Pancreas (tissue), 10 donors: ENCODE measurements at places on chromosomes 2 and 18. TPM values are rescaled to one million over a fixed set of nuclear protein-coding genes. Genes with fewer than 3 reads are reported as not detected.
A peak's percentile ranks its signal among the peaks of the same experiment; 100 is the strongest.

HOXD4 gene
- 1.8 TPM for polyA plus RNA-seq

GRCh38 chr2:241808721-241809382 lies at the start of gene NEU4:
NEU4 (plus strand) TSS chr2:241809193; CDS start chr2:241814485, 5,292 bp downstream.
- H3K4me3 ChIP-seq, result no peak within 1 kb of the TSS
- DNase-seq, result no peak
- peaks cover 4% of the 10 kb centered on the region for H3K4me1 ChIP-seq
- no peaks in the 10 kb centered on the region for H3K27me3 ChIP-seq

- H3K4me1 ChIP-seq, result no peaks in the 10 kb centered on the region
- no peaks in the 10 kb centered on the region for H3K36me3 ChIP-seq
- H3K4me3 ChIP-seq, result no peak within 1 kb of the TSS
- no peak for DNase-seq
- H3K27ac ChIP-seq, result no peak within 1 kb of the TSS
Observed at GRCh38 chr2:27148801-27149439, at the start of gene TCF23. TCF23 (plus strand) TSS chr2:27149004; CDS start chr2:27149134, 130 bp downstream.

DNA sequence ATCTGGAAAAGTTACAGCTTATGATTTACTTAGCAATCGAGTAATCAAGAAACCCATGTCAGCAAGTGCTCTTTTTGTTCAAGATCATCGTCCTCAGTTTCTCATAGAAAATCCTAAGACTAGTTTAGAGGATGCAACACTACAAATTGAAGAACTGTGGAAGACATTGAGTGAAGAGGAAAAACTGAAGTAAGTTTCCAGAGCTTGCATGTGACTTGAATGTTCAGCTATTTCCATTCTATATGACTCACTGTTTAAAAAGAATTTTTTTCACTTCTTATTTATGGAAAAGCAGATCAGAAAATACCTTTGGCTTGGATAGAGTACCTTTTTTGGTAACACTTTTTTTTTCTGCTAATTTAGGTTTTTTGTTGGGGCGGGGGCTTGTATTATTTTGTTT lies 70.7 kb downstream of the PMS1 start:
- H3K27me3 ChIP-seq, result no peaks in the 10 kb centered on the region
- no peak for DNase-seq
- no peak overlapping the region for H3K4me3 ChIP-seq

DNA sequence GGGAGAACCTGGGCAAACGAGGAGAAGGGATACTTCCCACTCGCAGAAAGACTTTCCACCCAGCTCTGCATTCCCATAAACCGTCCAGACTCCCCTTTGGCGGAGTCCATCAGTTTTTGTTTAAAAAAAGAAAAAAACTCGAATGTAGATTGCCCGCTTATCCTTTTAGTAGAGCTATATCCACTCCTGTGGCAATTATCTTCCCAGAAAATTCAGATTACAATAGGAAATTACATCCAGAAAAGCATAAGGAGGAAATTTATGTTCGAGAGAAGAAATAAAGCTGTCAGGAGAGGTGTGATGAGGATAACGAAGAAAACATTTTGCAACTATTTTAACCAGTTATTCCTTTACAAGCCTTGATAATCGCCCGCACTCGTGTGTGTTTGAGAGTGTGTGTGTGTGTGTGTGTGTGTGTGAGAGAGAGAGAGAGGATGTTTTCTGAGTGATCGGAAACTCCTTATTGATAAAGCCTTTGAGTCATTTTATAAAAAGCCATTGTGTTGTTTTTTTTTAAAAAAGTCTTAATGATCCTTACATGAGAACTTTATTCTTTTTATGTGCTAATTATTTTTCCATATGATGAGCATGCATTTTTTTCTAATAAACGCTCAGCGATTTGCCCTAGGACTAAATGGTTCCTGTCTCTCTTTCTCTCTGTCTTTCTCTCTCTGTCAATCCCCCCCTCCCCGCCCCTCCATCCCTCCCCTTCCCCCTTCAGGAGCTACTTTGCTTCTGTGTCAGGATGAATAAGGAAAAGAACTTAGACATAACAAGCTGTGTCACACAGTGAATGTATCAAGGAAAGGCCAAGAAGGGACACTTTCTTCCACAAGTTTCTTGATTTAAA lies 1.1 kb upstream of the PPP3R1 start:
- no peak for DNase-seq
- peaks cover 23% of the 10 kb centered on the region for H3K4me1 ChIP-seq
- H3K27me3 ChIP-seq, result no peaks in the 10 kb centered on the region
- H3K27ac ChIP-seq, result peak overlapping the region; percentile 96
- no peaks in the 10 kb centered on the region for H3K36me3 ChIP-seq

DNA sequence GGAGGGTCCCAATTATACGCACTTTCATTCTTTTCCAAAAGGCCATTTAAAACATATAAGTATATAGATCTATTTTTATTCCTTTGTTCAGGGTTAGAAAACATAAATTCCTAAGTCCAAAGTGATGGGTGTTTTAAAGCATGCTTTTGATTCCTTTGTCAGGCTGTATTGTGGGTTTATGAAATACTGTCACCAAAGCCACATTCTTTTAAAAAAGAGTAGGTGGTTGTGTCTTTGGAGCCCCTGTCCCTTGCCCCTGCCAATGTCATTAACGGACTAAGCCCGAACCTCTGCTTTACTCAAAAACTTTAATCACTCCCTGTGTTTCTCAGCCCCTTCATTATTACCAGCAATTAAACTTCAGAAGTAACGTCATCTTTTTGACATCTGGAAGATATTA lies 104.9 kb upstream of the APCDD1 start:
- H3K36me3 ChIP-seq, result no peaks in the 10 kb centered on the region
- H3K27me3 ChIP-seq, result no peaks in the 10 kb centered on the region
- DNase-seq, result no peak
- no peak overlapping the region for H3K27ac ChIP-seq
- no peak overlapping the region for H3K4me3 ChIP-seq

DNA sequence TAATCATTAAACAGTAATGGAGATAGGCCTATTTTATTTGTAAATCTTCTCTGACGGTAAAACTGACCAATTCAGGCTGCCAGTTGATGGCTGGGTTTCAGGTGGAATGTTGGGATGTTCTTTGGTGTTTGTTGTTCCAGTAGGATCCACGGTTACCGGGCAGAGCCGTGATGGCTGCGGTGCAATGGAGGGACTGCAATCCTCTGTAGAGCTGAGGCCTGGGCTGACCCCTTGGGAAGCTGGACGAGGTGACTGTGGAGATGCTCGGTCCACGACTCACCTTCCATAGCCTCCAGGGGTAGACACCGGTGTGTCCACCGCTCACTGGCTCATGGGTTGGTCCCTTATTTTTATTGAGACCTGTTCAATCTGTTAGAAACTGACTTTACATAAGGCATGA lies 42.5 kb downstream of the ZNF519 start:
- H3K27ac ChIP-seq, result no peak overlapping the region
- no peaks in the 10 kb centered on the region for H3K36me3 ChIP-seq
- no peaks in the 10 kb centered on the region for H3K4me1 ChIP-seq
- H3K4me3 ChIP-seq, result no peak overlapping the region
- no peak for DNase-seq

- H3K27ac ChIP-seq, result no peak overlapping the region
- no peaks in the 10 kb centered on the region for H3K36me3 ChIP-seq
- H3K4me3 ChIP-seq, result no peak overlapping the region
- DNase-seq, result no peak
- no peaks in the 10 kb centered on the region for H3K4me1 ChIP-seq
- H3K27me3 ChIP-seq, result no peaks in the 10 kb centered on the region
Observed at GRCh38 chr2:191839918-191840804, 6.7 kb downstream of the CAVIN2 start.
